ENCODE measurements at places on chromosomes 2 and 18.

- no peak for DNase-seq
Measured at GRCh38 chr2:103123516-103123915, 361.7 kb downstream of the TMEM182 start.

DNA sequence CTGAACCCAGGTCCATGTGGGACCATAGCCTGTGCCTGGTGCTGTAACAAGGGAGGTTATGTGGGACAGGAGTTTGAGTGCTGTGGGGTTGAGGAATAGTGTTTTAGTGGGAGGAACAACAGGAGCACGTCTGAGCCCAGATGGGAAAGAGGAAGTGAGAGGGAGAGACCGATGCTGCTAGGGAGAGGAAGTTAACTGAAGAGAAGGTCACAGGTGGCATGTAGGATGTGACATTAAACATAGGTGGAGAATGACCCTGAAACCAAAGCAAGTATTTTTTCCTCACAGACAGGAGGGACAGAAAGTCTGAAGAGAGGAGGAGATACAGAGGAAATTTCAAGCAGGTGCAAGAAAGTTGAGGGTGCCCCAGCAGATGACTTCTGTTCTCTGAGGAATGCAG, 87.8 kb downstream of the ACOXL start:
- DNase-seq, result no peak

DNA sequence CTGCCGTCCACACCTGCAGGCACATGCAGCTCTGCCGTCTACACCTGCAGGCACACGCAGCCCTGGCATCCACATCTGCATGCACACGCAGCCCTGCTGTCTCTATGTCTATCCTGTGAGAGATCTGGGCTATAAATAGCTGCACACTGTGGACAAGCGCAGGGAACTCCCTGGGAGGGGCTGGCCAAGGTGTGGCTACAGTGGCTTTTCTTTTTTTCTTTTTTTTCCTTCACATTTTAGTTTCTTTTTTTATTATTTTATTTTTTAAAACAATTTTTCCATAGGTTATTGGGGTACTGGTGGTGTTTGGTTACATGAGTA, 42.0 kb downstream of the TMEM182 start:
- DNase-seq, result no peak

GRCh38 chr2:23200787-23201114, 184.2 kb upstream of the KLHL29 start:
- no peak for DNase-seq

DNA sequence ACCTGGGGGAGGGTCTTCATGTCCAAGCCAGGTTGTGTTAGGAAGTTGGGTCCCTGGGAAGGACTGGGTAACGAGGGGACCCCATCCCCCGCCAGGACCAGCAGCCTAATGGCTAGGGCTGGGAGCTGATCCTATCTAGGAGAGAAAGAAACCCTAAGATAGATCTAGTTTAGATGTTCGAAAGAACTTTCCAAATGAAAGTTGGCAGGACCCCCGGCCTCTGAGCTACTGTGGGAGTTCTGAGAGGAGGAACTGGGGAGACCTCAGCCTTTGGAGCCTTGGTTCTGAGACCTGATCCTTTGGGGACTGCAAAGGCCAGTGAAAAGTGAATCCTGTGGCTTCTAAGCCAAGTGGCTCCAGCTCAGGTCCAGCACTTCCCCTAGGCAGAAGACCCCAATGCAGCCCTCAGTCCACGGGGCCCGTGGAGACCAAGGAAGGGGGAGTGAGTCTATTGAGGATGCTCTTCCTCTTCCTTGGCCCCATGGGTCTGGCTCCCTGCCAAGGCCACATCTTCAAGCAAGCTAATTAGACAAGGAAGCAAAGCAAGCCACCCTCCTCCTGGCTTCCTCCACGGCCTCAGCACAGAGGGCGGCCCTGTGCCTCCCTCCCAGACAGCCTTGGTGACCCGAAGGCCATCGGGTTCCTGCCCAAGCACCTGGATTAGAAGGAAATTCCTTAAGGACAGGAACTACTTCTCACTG, 23.5 kb downstream of the CCT7 start:
- DNase-seq, result no peak

DNA sequence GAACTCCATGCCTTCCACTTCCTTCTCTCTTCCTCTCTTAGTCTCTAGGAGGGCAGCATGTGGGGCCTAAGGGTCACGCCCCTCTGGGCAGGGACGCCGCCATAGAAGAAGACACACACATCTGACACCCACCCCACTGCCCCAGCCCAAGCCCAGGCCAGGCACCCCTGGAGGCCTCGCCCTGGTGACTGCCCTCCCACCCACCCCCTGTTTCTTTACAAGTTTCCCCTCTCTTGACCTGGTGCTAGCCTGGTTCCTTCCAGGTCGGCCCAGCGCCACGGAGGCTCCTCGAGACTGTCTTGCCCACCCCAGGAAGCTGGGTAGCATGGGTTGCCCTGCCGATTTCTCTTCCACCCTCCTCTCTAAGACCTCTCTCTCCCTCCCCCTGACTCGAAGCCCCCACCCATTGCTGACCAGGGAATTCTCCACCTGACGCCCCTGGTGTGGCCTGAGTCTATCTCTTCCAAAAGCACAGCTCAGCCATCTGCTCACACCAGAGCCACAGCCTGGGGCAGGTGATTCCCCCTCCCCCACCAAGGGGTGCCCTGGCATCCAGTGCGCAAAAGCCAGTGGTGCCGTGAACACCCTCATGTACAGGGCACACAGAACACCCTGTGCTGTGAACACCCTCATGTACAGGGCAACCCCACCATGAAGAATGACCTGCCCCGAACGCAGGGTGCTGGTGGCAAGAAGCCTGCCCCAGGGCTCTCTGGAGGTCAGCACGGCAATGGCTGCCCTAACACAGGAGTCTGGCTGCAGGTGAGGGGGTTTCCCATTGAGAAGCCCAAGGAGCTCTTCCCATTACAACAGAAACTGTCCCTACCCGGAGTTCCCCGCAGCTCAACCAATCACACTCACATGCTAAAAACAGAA, 13.5 kb upstream of the SALL3 start:
- DNase-seq, result no peak

DNA sequence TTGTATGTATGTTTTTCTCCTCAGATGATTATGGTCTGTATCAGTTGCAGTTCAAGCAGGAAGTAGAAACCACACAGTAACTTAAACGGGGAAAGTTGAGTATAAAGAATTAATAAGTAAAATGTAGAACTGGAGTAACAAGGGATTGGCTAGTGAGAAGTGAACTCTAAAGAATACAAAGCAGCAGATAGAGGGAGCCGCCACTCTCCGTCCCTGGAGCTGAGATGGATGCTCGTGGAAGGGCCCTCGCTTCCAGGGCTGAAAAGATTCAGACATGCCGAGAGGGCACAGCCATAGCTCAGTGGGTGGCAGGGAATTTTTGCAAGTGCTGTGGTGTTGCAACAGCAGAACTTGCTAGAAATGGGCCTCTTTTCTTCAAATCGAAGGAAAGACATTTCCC, 155.8 kb downstream of the COL6A3 start:
- no peak for DNase-seq

DNA sequence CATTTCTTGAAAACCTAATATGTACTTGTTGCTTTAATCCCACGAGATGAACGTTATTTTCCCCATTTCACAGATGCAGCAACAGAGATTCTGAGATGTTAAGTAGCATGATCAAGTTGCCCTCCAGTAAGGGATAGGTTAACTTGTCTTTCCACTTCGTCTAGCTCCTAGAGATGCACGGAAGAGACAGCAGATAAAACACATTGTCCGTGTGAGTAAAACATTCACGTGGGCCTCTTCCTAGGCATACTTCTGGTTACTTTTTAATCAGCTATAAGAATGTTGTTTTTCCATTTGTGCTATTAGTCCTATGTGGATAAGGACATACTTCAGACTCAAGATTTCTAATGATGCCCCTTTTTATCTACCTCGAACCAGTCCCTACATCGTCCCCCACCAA, 1.2 kb upstream of the ARHGAP28 start:
- DNase-seq, result no peak

GRCh38 chr2:128589681-128590080, 271.0 kb upstream of the HS6ST1 start:
- DNase-seq, result no peak

DNA sequence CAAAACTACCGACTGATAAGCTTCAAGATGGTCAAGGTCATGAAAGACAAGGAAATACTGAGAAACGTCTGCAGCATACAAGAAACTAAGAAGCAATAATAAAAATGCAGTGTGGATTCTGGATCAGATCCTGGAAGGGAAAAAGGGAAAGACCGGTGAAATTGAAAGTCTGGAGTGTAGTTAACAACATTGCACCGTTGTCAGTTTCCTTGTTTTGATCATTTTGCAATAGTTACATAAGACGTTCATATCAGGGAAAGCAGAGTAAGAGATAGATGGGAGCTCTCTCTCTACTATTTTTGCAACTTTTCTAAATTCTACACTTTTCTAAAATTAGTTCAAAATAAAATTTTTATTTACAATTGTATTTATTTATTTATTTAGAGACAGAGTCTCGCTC, 15.0 kb upstream of the ZNF407 start:
- DNase-seq, result no peak

DNA sequence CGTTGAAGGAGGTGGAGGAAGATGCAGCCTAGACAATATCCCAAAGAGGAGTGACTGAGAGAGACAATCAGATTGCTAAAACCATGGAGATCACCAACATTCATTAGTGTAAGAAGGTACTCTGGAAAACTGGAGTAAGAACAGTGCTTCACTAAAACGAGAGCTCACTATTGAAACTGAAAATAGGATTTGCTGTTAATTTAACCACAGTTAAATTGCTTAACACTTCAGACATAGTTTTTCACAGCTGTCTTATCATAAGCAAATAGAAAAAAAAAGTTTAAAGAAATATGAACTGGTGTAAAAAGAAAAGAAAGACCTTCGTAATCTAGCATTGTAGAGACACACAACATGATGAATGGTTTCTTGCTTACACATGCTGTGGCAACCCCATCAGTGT, 1049.8 kb upstream of the CHAC2 start:
- no peak for DNase-seq

GRCh38 chr2:55500025-55500424, 19.5 kb upstream of the CFAP36 start:
- no peak for DNase-seq

DNA sequence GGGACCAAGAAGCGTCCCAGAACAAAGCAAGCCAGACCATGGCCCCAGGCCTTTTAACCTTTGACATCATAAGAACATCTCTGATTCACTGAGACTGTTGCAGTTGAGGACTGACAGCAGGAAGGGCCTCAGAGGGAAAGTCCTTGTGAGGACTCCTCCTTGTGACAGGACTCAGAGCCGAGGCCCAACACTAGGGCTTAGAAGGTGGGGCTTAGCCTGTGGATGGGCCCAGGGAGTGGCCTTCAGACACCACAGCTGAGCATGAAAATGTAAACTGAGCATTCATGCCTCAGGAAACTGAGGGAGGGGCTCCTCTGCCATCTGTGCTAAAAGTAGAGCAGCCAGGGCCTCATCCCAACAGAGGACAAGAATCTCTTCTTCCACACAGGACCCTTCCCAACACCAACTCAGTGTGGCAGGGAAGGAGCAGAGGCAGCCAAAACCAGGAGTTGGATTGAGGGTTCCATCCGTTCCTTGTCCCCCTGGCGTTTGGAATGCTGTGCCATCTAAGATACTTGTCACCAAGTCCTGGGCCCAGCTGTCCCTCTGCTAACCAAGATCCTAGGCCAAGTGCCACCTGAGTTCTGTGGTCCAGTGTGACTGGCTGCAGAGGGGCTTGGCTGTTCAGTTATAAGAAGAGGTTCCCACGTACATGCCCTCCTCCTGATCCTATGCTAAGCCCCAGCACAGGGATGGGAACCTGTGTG, 37.5 kb upstream of the CAB39 start:
- DNase-seq, result no peak

- DNase-seq, result no peak
Measured at GRCh38 chr2:160224507-160224906, 24.4 kb upstream of the ITGB6 start.
